Umbilical cord (tissue), 2 donors: ENCODE measurements at places on chromosomes 5 and 9. TPM values are rescaled to one million over a fixed set of nuclear protein-coding genes. Genes with fewer than 3 reads are reported as not detected.

The TUSC1 gene
- 20.7 TPM for total RNA-seq

The PCDHB12 gene
- total RNA-seq, result 2.9 TPM

The PCDHGB7 gene
- total RNA-seq, result 13.2 TPM

- DNase-seq, result no peak
These were observed 450.4 kb downstream of the GADD45G start for GRCh38 chr9:90055226-90055625.

GRCh38 chr5:76811214-76811613, 7.6 kb upstream of the F2RL1 start:
- DNase-seq, result no peak

DNA sequence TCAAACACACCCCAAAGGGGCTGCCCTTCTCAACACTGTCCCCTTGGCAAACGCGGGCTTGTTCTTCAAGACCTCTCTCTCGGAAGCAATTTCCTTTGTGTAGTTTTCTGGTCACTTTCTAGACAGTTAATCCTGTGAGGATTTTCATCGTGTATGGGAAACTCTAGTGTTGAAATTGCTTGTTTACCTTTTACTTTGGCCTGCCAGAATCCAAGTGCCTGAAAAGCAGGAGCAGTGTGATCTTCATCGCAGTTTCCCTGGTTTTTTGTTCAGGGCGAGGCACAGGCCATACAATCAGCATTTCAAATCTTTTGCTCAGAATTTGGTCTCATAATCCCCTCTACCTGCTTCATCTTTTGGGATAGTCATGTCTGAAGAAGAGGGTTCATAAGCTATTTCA, 115.7 kb upstream of the C9orf72 start:
- no peak for DNase-seq

GRCh38 chr5:31846934-31847333, 208.0 kb downstream of the PDZD2 start:
- no peak for DNase-seq
